ENCODE measurements at places on chromosomes 1 and 21. TPM values are rescaled to one million over a fixed set of nuclear protein-coding genes. Genes with fewer than 3 reads are reported as not detected.

GRCh38 chr1:110056776-110057175 is 13.7 kb downstream of the ALX3 start:
- no peak for DNase-seq

DNA sequence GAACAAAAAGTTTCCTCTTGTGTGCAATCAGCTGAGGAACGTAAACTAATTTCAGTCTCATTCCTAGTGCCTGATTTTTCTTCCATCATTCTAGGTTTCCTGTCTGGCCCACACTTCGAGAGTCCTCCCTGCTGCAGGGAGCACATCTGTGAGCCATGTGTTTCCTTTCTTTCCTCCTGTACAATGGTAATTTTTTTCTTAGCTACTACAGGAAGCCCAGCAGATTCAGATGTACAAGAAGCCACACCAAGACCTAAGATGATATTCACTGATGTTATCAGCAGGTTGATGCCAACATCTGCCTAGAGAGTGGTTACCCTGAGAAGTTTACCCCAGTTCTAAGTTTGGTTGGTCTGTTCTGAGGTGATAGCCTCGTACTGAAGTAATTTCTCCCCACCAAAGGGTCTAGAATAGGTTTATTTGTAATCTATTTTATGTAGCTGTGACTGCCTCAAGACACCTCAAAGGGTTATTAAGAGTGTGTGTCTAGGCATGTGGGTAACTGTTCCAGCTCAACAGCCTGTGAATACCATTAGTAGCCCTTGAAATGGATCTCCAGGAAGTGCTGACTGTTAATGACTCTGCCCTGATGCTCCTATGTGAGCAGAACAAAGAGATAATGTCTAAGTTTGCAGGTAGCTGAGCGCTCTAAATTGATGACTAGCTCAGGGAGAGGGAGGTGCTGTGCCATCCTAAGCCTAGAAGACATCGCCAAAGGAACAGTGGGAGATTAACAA is 31.7 kb upstream of the CLDN14 start:
- DNase-seq = no peak

The ITGB2 gene
- 224 TPM for total RNA-seq

GRCh38 chr1:109243221-109243620 is 6.1 kb upstream of the CELSR2 start:
- DNase-seq = no peak

DNA sequence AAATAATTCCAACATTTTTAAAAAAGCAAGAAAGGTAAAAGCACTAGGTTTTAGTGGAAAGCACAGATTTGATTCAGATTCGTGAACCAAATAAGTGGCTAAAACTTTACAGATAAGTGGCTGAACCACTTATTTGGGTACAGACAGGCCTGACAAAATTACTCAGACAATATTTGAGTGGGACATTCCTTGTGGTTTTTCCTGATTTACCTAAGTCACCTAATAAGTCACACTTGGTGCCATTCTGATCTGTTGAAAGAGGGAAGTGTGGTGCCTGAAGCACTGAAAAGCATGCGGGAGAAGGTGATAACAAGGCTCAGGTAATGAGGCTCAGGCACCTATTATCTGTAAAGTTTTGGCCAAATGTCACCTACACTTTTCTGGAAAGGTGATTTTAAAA is 81.6 kb upstream of the CD55 start:
- no peak for DNase-seq
